ENCODE measurements at places on chromosomes 5 and 9.

GRCh38 chr5:43601454-43602260, 1.3 kb upstream of the NNT start:
- peak; percentile 4 for DNase-seq

GRCh38 chr5:54993318-54993717, 7.9 kb upstream of the ESM1 start:
- DNase-seq = no peak

DNA sequence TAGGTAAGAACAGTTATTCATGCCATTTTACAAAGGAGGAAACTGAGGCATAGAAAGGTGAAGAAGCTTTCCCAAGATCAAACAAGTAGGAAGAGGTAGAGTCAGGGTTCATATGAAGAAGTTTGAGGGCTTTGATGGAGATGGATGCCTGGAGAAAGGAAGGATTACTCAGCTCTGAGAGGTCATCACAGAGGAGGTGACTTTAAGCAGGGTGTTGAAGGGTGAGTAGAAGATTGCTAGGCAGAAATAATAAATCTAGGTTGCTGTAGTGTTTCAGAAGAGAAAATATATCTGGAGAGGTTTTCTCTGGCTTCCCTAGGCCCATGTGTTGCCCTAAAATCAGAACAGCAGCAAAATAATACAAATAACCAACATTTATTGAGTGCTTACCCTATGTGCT, 196.3 kb downstream of the PALM2AKAP2 start:
- DNase-seq = no peak

DNA sequence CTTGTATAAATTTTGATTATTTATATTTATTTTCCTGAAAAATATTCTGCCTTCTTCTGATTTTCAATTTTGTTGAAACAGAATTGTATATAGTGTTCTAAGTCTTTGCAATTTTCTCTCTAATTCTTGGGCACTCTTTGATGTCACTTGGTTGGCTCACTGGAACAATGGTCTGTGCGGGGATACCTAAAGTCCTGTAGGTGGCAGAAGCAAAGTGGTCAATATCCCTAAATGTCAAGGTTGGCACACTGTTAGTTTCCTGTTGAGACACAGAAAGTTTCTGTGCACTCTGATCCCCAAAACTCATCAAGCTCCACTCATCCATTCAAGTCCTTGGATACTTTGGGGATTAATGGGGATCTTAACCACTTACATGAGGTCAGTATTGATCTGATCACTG, 480.8 kb upstream of the CCNG1 start:
- no peak for DNase-seq

- DNase-seq = no peak
Observed at GRCh38 chr9:35295369-35296036, 133.7 kb downstream of the UNC13B start.
